ENCODE measurements at places on chromosomes 1 and 21.

GRCh38 chr1:32761936-32762335 is 55.2 kb downstream of the YARS1 start:
- DNase-seq, result no peak

- DNase-seq, result no peak
Measured at GRCh38 chr1:247008406-247008799, 546 bp upstream of the ZNF695 start.

DNA sequence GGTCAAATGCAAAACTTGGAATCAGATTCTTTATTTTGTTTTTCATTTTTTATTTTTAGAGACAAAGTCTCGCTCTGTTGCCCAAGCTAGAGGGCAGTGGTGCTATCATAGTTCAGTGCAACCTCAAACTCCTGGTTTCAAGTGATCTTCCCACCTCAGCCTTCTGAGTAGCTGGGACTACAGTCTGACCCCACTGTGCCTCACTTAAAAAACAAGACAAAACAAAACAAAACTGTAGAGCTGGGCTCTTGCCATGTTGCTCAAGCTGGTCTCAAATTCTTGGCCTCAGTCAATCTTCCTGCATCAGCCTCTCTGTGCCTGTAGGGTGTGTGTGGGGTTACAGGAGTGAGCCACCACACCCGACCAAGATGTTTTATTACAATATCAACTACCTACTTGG is 396.0 kb upstream of the USP24 start:
- no peak for DNase-seq

- no peak for DNase-seq
Measured at GRCh38 chr1:64392109-64392508, 77.8 kb upstream of the CACHD1 start.

- no peak for DNase-seq
Measured at GRCh38 chr1:247456021-247456420, 1.9 kb downstream of the OR2B11 start.

GRCh38 chr21:42724226-42724920 is 71.0 kb downstream of the PDE9A start:
- DNase-seq, result peak; percentile 96

DNA sequence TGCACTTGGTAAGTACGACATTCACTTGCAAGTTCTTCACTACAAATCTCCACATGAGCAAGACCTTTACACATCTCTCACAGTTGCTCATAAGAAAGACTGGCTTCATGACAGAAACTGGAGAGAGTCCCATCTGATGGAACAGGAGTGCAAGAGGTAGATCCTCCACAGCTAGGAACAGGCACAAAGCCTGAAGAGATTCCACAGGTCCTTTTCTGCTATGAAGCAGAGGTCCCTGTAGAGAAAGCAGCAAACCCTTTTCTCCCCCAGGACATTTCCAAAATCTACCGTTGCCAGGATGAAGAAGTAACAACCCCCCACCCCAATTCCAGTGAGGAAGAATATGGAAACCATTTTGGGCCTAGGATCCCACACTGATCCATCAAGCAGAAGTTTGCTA is 47.3 kb downstream of the EIF4G3 start:
- no peak for DNase-seq

DNA sequence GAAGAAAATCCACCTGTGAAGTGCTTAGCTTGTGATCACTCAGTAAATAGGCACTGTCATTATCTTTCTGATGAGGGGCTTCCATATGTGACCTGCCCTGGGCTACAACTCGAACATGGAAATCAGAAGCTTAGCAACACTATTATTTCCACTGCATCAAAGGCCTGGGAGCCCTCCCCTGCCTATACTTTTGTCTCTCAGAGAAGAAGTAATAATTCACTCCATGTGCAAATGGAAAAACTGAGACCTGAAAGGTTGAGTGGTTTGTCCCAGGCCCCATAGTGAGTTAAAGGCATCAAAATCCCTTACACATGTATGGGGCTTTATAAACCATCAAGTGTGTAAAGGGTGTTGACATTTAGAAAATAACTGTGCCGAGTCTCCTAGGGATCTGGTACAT is 20.9 kb downstream of the SOX13 start:
- DNase-seq, result no peak

GRCh38 chr1:42922687-42923366 is 35.8 kb downstream of the SLC2A1 start:
- peak; percentile 62 for DNase-seq

DNA sequence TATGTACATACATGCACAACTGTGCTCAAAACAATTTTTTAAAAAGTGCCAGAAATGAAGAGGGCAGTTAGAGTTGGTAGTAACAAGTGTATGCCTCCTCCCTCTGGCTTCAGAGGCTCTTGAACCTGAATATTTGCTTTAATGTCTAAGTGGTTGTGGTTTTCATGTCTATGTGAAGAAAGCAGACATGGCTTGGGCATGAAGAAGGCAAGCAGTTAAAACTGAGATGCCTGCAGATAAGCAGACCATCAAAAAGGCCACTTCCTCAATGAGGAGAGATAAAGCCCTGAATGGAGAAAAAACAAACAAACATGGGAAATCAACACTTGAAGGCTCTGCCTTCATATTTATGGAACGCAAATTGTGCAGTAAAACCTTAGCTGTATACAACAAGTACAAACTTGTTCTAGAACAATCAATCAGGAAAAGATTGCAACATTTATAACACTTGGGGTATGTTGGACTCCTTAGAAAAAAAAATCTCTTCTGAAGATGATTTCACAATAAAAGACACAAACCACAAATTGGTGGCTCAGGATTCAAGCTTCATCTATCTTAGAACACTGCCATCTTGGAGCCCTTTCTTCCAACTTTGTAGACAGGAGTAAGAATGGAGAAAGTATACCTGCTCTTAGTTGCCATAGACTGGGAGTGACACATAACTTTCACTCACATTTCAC is 52.7 kb upstream of the PLA2G4A start:
- DNase-seq, result no peak

DNA sequence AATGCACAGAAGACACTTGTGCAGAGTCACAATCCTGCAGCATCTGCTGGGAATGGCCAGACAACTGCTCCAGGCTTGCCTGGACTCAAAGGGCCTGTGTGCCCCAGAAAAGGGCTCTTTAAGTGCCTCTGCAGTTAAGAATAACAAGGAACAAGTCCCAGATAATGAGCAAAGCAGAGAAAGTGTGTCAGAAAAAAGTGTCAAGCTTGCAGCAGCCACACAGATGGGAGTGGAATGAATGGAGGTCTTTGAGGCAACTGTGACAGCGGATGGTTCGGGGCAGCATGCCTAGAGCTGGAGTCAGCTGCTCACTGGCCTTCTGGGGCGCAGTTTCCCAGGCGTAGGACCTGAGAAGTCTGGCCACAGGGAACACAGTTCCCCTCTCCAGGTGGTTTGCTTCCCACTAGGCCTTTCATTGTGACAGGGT is 5.1 kb downstream of the PARP1 start:
- DNase-seq, result no peak

GRCh38 chr1:238998577-238998976 is 387.8 kb upstream of the CHRM3 start:
- no peak for DNase-seq

DNA sequence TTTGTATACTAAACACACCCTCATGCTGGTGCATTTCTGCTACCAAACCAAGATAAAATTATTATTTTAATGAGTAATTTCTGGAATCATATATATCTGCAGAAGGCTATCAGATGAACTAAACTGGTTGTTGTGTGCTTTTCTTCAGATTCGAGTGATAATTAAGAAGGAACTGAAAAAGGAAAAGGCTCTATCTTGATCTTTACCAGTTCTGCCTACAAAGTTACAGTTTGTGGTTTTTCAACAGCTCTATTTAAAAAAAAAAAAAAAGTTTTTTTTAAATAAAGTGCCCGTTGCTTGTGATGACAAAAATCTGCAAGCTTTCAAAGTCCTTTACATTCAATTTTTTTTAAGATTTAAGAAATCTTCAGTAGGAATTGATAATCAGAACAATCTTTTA is 13.6 kb downstream of the DENND1B start:
- no peak for DNase-seq

DNA sequence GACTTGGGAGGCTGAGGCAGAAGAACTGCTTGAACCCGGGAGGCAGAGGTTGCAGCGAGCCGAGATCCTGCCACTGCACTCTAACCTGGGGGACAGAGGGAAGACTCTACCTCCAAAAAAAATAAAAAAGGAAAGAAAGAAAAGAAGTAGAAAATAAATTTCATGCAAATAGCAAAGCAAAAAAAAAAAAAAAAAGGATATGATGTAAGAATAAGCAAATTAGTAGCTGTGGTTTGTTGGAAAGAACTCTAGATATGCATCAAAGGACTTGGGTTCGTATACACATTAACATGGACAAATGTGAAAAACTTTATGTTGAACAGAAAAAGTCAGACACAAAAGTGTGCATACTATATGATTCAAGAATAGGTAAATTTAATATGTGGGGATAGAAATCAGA is 11.9 kb downstream of the WASF2 start:
- DNase-seq, result no peak

DNA sequence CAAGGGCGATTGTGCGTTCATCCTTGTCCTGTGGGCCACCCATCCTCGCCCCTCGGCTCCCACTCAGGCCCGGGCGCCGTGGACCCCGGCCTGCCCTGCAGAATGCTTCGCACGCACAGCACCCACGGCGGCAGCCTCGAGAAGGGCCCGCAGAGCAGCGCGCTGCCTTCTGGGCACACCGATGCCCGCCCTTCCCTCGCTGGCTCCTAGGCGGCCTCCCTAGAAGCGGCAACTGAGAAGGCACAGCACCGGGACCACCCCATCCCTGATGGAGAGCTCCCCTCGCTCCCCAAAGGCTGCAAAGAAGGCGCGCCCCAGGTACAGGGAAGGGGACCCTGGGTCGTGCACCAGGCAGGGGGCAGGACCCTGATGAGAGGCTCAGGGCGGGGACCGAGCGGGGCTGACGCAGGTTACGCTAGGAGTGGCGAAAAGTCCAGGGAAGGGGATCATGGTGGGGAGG is 971 bp downstream of the CAPZB start:
- DNase-seq, result peak; percentile 27

- no peak for DNase-seq
Measured at GRCh38 chr1:166980383-166980782, 5.0 kb upstream of the ILDR2 start.

- no peak for DNase-seq
Measured at GRCh38 chr1:168623003-168623828, 46.8 kb downstream of the XCL1 start.

GRCh38 chr1:234369784-234370183 is 3.5 kb upstream of the COA6 start:
- DNase-seq, result no peak

- no peak for DNase-seq
Measured at GRCh38 chr1:202616355-202616915, 93.8 kb downstream of the SYT2 start.

- no peak for DNase-seq
Measured at GRCh38 chr21:28427394-28428022, 565.2 kb downstream of the LTN1 start.

DNA sequence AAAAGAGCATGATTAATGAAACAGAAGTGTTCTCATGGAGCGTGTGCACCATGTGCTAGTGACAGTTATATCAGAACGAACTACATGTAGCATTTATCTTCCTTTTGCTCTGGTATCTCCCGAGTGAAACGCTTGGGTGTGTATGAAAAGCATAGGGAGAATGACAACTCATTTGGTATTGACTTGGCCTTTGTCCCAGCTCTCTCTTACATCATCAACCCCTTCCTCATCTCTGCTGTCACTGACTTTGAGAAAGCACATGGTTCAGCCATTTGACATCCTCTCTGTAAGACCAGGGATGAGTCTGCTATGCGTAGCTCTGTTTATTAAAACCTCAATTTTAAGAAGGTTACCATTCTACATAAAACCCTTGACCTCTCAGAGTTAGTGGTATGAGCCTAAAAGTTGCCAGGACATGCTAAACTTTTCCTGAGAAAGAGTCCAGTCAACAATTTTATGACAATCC is 201.0 kb downstream of the NRIP1 start:
- DNase-seq, result no peak

DNA sequence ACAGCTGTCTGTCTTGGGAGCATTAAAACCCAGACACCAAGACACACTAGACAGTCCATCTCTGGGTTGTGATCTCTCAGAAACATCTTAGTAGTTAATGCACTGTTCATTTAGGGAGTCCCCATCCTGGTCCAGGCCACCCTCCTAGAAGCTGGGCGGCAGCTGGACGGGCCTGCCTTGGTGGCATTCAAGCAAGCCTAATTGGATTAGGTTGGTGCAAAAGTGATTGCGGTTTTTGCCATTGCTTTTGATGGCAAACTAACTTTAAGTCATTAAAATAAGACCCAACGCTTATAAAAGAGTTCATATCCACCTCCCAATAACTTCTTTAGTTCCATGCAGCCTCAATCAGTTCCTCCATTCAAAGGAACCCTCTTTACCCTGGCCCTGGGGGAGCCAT is 21.7 kb downstream of the ATP5PO start:
- DNase-seq, result no peak

GRCh38 chr1:176720838-176721237 is 257.9 kb downstream of the PAPPA2 start:
- no peak for DNase-seq

DNA sequence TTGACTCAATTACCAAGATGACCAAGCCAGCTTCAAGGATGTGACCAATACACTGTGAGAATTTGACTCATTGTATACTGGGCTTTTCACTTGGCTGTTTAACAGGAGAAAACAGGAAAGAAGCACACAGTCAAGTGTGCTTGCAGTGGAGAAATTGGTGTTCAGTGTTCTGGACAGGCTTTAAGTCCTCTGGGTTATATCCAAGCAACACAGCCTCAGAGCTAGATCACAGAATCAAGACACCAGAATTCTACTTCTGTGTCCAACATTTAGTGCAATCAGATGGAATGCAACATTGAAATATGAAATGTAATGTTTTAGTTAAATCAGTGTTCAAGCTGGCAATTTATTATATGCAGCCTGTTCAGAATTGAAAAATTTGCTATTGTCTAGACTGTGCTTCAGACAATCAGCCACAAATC is 694.4 kb downstream of the LTN1 start:
- DNase-seq, result no peak
